ENCODE measurements at places on chromosomes 6 and 20. TPM values are rescaled to one million over a fixed set of nuclear protein-coding genes. Genes with fewer than 3 reads are reported as not detected.

SLC26A8 gene
- polyA plus RNA-seq: not detected

- no peak for DNase-seq
Observed at GRCh38 chr20:57851796-57852195, 142.0 kb upstream of the PMEPA1 start.

SLCO4A1 gene
- polyA plus RNA-seq: not detected

- DNase-seq: no peak
Observed at GRCh38 chr6:7468382-7469081, 72.9 kb upstream of the DSP start.

- DNase-seq: no peak
Observed at GRCh38 chr6:99016355-99016754, 68.6 kb upstream of the FBXL4 start.

GRCh38 chr6:146968041-146968760 lies 236.0 kb upstream of the STXBP5 start:
- DNase-seq: peak; percentile 43

TNF gene
- not detected for polyA plus RNA-seq

- no peak for DNase-seq
Observed at GRCh38 chr20:16555754-16556153, 17.5 kb downstream of the KIF16B start.

ATRN gene
- polyA plus RNA-seq: 25.0 TPM

GRCh38 chr20:51500311-51500710 lies 42.2 kb downstream of the NFATC2 start:
- DNase-seq: no peak

GMPR gene
- 49.1 TPM for polyA plus RNA-seq

All from muscle of arm (tissue), 14 donors.